Stimulated activated CD8-positive, alpha-beta memory T cell treated with anti-CD3 and anti-CD28 coated beads, Interleukin-7, amount 100 ng/mL, for 1 hour (primary cell): ENCODE measurements at places on chromosomes 16 and 17.

GRCh38 chr16:77277141-77277540 is 77.9 kb downstream of the SYCE1L start:
- DNase-seq: no peak

GRCh38 chr16:47016700-47017133 is 43.2 kb upstream of the DNAJA2 start:
- DNase-seq: no peak

DNA sequence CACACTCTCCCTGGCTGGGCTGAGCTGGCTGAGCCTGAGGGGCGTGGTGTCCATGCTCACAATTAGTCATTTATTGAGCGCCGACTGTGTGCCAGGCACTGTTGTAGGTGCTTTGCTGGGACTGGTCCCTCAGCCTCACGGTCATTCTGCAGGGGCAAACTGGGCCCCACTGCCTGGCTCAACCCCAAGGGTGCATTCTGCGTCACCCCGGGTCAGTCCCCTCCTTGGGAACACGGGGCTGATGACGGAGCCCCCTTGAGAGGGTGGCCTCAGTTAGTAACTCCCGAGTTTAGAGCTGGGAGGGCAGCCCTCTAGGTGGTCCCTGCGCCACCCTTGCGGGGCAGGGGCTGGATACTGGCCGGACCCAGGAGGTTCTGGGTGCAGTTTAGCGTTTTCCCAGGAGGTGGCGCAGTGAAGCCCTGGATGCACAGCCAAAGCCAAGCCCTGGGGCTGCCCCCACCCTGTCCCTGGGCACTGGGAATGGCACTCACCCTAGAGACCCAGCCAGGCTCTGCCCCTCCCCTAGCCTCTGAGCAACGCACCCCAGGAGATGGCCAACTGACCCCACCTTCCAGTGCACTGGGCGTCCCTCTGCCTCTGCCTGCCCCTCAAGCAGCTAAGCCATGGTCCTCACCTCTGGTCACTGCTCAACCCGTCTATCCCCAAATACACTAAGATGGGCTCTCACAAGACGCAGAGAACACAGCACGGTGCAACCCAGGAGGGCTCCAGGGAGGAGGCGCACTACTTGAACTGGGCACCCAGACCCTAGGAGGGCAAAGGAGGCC is 243.2 kb upstream of the GSE1 start:
- peak; percentile 34 for DNase-seq

- no peak for DNase-seq
These were observed 15.3 kb downstream of the MPP2 start for GRCh38 chr17:43891851-43892646.

DNA sequence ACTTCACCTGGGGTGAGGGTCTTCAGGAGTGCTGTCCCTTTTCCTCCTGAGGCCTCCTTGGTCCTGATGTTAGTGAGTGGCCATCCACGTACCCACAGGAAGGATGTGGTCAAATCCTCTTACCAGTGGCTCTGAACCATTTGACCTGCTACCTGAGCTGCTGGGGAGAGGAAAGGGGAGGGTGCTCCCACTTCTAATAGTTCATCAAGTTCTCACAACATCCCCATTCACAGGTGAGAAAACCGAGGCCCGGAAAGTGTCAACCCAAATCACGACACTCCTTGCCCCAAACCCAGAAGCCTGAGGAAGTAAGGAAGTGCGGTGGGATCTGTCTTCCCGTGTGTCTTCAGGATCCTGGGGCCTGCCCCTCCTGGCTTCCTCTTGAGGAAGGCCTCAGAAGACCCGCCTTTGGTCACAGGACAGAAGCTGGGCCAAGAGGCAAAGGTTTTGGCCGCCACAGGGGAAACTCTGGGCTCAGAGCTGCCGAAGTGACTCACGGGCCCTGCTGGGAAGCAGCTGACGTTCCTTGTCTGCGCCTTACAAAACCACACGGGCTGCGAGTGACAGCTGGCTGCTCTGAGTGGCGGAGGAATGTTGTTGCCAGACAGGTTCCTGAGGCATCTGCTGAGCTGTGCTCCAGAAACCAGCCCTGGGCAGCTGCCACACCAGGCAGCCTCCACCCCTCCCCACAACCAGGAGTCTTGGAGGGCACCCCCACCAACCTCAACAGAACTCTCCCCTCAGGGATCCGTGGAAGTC is 13.9 kb upstream of the KIFC3 start:
- peak; percentile 14 for DNase-seq

- no peak for DNase-seq
These were observed 195.4 kb downstream of the KATNIP start for GRCh38 chr16:27745348-27745747.

DNA sequence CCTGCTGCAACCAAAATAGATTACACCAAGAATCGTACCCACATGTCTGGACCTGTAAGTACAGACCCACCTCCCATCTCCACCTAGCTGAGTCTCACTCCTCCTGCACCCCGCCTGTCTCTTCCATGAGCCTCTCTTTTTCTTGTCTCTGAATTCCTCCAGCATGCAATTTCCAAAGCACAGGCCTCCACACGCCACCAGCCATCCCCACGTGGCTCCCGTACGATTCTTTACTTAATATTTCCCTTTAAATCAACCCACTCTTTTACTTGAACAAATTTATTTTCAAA is 1.2 kb downstream of the RPH3AL start:
- DNase-seq: no peak

DNA sequence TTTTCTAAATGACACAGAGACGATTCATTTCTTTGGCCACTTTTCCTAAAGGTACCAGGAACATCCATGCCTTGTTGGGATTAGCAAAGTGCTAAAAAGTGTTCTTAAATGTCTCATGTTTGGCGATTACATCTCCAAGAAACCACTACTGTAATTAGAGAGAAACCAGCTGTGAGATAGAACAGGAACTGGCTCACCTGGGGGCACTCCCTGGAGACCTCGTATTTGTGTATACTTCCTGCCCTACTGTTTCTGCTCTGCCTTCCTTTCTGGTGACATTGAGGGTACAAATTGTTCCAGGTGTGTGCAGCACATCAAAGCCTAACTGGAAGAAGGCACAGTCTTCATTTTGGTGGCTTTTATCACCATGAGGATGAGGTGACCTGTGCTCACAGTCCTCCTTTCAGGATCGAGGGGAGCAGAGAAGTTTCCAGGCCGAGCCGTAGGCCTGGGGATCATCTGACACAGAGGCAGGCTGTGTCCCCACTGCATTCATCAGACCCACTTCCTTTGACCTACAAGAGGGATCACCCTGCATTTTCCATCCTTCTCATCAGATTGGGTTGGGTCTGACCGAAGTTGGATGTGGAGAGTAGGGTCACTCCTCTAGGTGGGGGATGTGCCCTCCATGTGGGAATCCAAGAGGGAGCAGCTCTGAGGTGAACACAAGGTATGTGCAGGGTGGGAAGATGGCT is 23.7 kb downstream of the CCL4 start:
- no peak for DNase-seq

DNA sequence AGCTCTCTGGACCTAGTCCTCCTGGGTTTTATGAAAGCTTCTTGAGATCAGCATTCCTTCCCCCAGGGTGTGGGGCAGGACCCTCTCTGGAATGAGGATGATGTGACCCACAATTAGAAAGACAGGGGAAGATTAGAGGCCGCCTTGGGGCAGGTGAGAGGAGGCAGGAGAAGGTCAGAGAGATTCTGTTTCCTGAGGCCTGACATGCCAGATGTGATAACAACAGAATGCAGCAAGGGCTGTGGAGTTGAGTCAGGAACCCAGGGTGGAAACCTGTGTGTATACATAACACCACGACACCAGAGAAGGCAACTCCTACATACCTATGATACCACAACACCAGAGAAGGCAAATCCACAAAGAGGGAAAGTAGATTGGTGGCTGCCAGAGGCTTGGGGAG is 5.4 kb upstream of the SLC5A10 start:
- no peak for DNase-seq

- no peak for DNase-seq
These were observed 62.1 kb downstream of the MYO1D start for GRCh38 chr17:32814836-32815235.

DNA sequence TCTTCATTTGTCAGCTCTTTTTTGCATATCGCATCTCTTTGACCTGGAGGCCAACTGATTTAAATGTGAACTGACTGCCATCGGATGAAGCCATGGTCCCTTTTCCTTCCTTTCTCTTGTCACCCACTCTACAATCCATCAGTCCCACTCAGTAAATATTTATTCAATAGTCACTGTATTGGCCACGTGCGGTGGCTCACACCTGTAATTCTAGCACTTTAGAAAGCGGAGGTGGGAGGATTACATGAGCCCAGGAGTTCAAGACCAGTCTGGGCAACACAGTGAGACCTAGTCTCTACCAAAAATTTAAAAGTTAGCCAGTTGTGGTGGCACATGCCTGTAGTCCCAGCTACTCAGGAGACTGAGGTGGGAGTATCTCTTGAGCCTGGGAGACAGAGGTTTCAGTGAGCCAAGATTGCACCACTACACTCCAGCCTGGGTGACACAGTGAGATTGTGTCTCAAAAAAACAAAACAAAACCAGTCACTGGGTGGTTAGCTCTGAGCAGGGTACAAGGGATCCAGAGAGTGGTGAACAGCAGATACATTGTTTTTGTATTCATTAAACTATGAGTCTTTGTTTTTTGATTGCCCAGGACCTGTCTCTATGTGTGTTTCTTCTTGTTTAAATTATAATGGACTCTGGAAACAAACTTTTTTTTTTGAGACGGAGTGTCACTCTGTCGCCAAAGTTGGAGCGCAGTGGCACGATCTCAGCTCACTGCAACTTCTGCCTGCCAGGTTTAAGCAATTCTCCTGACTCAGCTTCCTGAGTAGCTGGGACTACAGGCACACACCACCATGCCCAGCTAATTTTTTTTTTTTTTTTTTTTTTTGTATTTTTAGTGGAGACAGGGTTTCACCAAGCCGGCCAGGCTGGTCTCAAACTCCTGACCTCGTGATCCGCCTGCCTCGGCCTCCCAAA is 6.9 kb downstream of the PHAF1 start:
- DNase-seq: no peak

GRCh38 chr16:68202091-68202519 is 33.8 kb downstream of the ESRP2 start:
- no peak for DNase-seq

- DNase-seq: no peak
These were observed 68.8 kb downstream of the RMI2 start for GRCh38 chr16:11413907-11414595.

GRCh38 chr17:65173976-65174683 is 37.0 kb downstream of the RGS9 start:
- no peak for DNase-seq

- peak; percentile 31 for DNase-seq
These were observed at the start of gene MCRIP2 for GRCh38 chr16:641326-642188. Gene MCRIP2 (plus strand): TSS chr16:641828. CDS start chr16:641992, 164 bp downstream.

- no peak for DNase-seq
These were observed 9.3 kb upstream of the ZNF500 start for GRCh38 chr16:4776141-4776705.

DNA sequence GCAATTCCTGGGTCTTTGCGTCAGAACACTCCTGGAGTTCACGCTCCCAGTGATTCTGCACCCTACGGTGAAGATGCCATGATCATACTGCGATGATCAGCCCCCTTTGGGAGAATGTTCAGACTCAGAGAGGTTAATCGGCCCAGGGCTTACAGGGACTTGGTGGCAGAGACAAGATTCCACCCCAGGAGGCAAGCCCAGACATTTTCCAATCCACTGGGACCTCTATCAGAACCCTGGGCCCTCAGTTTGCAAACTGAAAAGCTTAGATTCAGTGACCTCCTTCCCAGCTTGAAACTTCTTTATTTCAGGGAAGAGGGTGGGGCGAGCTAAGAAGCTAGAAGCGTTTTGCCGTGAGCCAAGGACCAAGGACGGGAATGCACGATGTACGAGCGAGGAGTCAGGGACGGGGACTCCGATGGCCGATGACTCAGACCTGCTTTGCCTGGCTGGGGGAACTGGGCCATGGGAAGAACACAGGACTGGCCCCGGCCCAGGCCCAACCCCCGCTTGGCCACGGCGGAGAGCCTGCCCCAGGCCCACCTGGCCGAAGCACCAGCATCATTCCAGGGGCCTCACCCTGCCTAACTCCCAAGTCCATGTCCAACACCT is 34.7 kb downstream of the SOCS3 start:
- DNase-seq: no peak

DNA sequence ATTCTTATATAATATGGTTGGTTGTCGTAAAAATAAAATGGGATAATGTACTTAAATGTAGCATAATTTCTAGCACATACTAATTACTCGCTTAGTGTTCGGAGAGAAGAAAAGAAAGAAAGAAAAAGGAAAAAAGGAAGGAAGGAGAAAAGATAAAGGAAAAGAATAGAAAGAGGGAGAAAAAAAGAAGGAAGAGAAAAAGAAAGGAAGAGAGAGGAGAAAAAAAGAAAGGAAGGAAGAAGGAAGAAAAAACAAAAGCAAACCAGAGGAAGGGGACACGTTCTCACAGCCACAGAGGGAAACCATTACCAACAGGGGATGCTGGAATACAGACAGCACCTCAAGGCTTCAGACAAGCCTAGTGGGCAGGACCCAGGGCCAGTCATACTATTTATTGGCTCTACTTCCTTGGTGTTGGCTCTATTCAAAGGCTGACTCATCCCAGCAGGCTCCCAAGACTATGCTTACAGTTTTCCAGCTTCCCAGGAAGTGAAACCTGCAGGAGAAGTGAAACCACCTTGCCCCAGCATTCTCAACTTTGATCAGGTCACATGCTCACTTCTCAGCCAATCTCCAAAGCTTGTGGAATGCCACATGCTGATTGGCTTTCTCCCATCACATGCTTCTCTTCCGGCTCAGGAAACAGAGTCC is 273.5 kb upstream of the IRX5 start:
- no peak for DNase-seq

- DNase-seq: no peak
These were observed 14.3 kb downstream of the MLYCD start for GRCh38 chr16:83913245-83913633.

DNA sequence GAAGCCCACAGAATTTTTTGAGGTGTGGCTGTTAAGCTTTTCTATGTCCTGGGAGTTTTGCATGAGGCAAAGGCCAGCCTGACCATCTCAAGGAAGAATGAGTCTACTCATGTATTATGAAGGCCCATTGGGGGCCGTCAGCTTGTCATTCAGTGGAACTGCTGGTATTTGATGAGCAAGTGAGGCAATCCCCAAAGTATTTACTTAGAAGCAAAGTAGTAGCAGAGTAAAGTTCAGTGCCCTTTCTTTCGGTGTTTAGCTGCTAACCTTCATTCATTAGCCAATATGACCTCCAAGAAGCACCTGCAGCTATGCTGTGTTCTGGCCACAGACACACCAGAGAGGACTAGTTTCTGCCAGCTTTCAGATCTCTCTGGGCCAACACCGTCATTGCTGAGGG is 80.2 kb downstream of the RPA1 start:
- DNase-seq: no peak

GRCh38 chr16:11076259-11077018 is 132.1 kb downstream of the CLEC16A start:
- DNase-seq: no peak

DNA sequence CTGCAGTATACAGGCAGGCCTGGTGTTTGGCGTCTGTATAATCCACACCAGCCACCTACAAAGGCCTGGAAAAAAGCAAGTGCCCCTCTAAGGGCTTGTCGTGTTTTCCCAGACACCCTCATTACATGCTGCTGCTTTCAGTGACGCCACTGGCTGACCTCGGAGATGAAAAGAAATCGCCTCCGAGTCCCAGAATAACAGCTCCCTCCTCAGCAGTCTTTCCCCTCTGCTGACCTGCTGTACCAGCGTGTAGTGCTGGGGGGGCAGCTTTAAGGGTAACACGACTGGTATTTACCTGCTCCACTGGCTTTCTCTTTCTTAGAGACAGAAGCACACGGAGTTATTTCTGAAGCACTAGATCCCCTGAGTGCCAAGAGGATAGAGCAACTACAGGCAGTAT is 296.8 kb downstream of the GRIN2A start:
- no peak for DNase-seq
